ENCODE measurements at places on chromosomes 11 and 22. TPM values are rescaled to one million over a fixed set of nuclear protein-coding genes. Genes with fewer than 3 reads are reported as not detected.

DEFB131B gene
- not detected for polyA plus RNA-seq

RIMBP3B gene
- polyA plus RNA-seq = not detected

CNGA4 gene
- polyA plus RNA-seq = 0.38 TPM

CLCF1 gene
- polyA plus RNA-seq = 9.6 TPM

DDI1 gene
- not detected for polyA plus RNA-seq

SLC22A25 gene
- not detected for polyA plus RNA-seq

INPP5J gene
- polyA plus RNA-seq = 0.65 TPM

TMA7B gene
- polyA plus RNA-seq = not detected

DNA sequence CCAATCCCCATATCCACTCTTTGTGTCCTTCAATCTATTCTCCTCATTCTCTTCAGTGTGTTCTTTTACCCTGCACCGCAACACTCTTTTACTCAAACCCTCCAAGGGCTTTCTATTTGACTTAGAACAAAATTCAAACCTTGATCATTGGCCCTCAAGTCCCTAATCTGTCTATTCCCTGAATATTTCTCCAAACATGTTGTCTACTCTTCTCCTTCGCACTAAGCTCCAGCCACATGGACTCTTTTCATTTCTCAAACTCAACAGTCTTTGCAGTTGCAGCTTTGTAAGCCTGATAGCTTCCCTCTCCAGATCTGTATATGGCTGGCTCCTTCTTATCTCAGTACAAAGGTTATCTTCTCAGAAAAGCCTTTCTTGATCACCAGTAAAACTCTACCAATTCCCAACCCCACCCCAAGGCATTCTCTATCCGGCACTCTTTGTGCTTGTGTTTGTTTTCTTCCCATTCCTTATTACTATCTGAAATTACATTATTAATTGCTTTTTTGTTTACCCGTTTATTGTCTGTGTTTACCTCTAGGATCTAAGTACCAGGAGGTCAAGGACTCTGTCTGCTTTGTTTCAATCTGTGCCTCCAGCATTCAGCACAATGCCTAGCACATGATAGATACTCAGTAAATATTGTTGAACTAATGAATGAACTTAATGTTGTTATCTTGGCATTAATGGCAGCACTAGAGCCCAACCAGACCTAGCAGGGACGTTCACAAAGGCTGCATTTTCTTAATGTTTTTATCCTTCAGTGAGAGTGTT lies 147.4 kb downstream of the BBOX1 start:
- H3K27ac ChIP-seq = no peak overlapping the region
- peaks cover 3% of the 10 kb centered on the region for H3K4me1 ChIP-seq
- no peaks in the 10 kb centered on the region for H3K36me3 ChIP-seq
- no peak overlapping the region for H3K4me3 ChIP-seq
- no peaks in the 10 kb centered on the region for H3K27me3 ChIP-seq

DNA sequence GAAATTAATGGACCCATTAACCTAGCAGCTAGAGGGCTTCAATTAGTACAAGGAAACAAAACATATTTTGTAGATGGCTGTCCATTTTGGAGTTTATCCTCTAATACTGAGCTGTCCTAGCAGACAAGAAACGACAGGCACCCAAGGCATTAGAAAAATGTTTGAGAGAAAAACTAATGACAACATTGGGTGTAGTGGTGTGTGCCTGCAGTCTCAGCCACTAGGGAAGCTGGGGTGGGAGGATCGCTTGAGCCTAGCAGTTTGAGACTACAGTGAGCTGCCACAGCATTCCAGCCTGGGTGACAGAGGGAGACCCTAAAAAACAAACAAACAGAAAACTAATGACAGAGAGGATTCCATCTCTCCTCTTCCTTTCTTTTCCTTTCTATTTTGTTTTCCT lies 1.5 kb downstream of the A4GALT start:
- H3K4me3 ChIP-seq = no peak overlapping the region
- H3K27me3 ChIP-seq = no peaks in the 10 kb centered on the region
- no peaks in the 10 kb centered on the region for H3K36me3 ChIP-seq

DNA sequence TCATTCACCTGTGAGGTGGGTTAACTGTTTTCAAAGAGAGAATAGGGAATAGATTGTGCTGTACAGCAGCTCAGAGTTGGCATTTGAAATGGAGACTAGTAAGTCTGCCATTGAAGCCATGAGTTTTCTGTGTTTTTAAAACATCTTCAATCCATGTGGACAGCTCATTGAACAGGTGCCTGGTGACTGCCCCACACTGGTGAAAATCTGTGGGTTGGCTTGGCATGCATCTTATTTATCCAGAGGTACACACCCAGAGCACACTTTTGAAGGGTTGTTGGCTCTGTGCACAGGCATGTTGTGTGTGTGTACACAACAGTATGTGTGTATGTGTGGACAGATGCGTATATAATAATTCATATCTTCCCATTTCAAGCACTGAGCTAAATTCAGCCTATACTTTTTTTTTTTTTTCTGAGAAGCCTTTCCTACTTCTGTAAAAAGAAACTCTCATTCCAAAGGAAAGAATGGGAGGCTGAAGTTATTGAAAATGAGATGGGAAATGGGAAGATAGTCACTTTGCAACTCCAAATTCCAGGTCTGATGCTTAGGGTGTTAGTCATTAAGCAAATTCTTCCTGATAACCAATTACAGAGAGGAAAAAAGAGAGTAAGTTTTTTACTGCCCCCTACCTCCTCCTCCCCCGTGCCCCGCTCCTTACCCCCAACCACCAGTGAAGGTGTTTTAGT lies 7.0 kb upstream of the LYVE1 start:
- no peak for DNase-seq
- no peaks in the 10 kb centered on the region for H3K36me3 ChIP-seq
- H3K4me3 ChIP-seq = no peak overlapping the region
- H3K27me3 ChIP-seq = no peaks in the 10 kb centered on the region

- H3K4me1 ChIP-seq = no peaks in the 10 kb centered on the region
- no peak for DNase-seq
- H3K4me3 ChIP-seq = no peak overlapping the region
- H3K27me3 ChIP-seq = no peaks in the 10 kb centered on the region
These were observed 98.5 kb downstream of the SPATA19 start for GRCh38 chr11:133746663-133747306.

DNA sequence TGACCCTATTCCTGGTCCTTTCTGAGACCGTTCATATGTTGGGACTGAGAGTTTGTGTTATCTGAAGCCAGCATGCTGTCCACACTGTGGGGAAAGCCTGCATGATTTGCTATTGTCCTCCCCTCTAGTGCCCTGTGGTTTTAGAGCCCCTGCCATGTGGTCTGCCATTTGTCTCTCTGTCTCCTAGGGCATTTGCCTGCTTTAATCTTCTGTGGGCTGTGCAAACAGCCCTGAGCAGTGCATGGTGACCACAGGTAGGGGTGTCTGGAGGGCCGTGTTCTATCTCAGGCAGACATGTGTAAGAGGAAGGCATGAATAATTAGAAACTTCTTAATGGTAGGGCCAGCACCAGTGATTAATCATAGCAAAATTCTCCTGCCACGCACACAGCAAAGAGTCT lies 23.0 kb downstream of the AMPD3 start:
- H3K27ac ChIP-seq = no peak overlapping the region
- no peaks in the 10 kb centered on the region for H3K4me1 ChIP-seq
- no peak overlapping the region for H3K4me3 ChIP-seq

GRCh38 chr22:17807578-17808410 lies 33.5 kb upstream of the BID start:
- peaks cover 2% of the 10 kb centered on the region for H3K36me3 ChIP-seq
- no peaks in the 10 kb centered on the region for H3K27me3 ChIP-seq
- no peak overlapping the region for H3K27ac ChIP-seq
- H3K4me1 ChIP-seq = no peaks in the 10 kb centered on the region
- no peak for DNase-seq
- H3K4me3 ChIP-seq = no peak overlapping the region

GRCh38 chr11:69930081-69931059 lies 111.2 kb upstream of the FGF3 start:
- H3K27ac ChIP-seq = no peak overlapping the region
- no peaks in the 10 kb centered on the region for H3K27me3 ChIP-seq
- no peaks in the 10 kb centered on the region for H3K36me3 ChIP-seq
- DNase-seq = no peak

DNA sequence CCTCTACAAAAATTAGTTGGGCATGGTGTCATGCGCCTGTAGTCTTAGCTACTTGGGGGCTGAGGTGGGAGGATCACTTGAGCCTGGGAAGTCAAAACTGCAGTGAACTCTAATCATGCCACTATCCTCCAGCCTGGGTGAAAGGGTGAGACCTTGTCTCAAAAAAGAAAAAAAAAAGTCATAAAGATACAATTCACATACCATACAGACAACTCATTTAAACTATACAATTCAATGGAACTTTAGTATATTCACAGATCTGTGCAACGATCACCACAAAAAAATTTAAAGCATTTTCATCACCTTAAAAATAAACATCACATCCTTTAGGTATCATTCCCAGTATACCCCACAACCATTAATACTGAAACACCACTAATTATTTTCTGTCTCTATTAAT lies 201.2 kb downstream of the PGR start:
- H3K27ac ChIP-seq = no peak overlapping the region
- DNase-seq = no peak
- H3K27me3 ChIP-seq = no peaks in the 10 kb centered on the region
- no peak overlapping the region for H3K4me3 ChIP-seq
- no peaks in the 10 kb centered on the region for H3K36me3 ChIP-seq

DNA sequence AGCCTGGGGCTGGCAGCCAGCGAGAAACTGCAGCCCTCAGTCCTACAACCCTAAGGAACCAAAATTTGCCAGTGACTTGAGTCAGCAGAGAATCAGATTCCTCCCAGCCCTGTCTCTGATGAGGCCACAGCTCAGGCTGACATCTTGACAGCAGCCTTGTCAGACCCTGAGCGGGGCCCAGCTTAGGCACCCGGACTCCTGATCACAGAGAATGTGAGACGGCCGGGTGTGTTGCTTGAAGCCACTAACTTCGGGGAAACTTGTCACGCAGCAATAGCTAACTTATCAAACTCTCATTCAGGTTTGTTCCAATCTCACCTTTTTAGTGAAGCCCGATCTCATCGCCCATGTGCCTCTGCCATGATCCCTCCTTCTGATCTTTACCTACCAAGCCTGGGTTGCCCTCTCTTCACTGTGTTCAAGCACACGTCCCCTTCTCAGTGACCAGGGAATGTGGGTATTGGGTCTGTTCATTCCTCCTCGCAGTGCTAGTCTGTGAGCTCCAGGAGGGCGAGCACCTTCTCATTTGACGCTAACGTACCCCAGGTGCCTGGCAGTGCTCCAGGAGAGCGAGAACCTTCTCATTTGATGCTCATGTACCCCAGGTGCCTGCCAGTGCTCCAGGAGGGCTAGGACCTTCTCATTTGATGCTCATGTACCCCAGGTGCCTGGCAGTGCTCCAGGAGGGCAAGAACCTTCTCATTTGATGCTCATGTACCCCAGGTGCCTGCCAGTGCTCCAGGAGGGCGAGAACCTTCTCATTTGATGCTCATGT lies 280.7 kb downstream of the BRD1 start:
- DNase-seq = no peak
- no peaks in the 10 kb centered on the region for H3K36me3 ChIP-seq
- no peak overlapping the region for H3K4me3 ChIP-seq
- H3K27me3 ChIP-seq = no peaks in the 10 kb centered on the region

DNA sequence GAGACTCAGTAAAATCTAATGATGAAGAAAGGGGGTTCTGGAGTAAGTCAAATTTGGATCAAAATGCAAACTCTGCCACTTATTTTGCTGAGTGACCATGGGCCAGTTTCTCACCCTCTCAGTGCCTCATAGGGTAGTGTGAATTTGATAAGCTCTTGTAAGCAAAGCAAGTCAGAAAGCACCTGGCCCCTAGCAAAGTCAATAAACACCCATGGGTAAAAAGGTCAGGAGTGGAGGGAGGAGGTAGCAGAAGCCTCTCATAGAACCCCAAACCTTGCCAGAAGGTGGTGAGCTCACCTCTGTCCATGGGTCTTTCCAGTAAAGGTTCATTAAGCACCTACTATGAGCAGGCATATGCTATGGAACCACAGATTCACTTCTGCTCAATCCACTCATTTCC lies 18.5 kb upstream of the CACNG2 start:
- H3K27ac ChIP-seq = no peak overlapping the region
- H3K4me3 ChIP-seq = no peak overlapping the region
- no peaks in the 10 kb centered on the region for H3K36me3 ChIP-seq

- H3K4me1 ChIP-seq = peaks cover 2% of the 10 kb centered on the region
- no peak overlapping the region for H3K27ac ChIP-seq
- H3K27me3 ChIP-seq = no peaks in the 10 kb centered on the region
- DNase-seq = no peak
- H3K36me3 ChIP-seq = no peaks in the 10 kb centered on the region
These were observed 4.3 kb upstream of the EXPH5 start for GRCh38 chr11:108597736-108598355.

DNA sequence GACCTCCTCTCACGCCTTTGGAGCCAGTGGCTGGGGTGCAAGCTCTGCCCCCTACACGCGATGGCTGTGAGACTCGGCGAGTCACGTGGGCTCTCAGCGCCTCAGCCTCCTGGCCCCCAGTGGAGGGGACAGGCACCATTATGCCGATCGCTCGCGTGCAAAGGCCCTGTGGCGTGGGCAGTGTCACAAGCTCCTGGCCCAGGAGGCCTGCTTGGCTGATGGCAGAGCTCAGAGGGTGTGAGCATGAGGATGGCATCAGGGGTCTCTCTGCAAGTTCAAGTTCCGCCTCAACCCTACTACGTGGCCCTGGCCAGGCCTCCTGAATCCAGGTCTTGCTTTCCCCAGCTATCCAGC lies 90.8 kb upstream of the KCNQ1OT1 start:
- H3K27me3 ChIP-seq = no peaks in the 10 kb centered on the region
- no peaks in the 10 kb centered on the region for H3K36me3 ChIP-seq
- no peak overlapping the region for H3K27ac ChIP-seq
- H3K4me3 ChIP-seq = no peak overlapping the region
- peak; percentile 15 for DNase-seq

DNA sequence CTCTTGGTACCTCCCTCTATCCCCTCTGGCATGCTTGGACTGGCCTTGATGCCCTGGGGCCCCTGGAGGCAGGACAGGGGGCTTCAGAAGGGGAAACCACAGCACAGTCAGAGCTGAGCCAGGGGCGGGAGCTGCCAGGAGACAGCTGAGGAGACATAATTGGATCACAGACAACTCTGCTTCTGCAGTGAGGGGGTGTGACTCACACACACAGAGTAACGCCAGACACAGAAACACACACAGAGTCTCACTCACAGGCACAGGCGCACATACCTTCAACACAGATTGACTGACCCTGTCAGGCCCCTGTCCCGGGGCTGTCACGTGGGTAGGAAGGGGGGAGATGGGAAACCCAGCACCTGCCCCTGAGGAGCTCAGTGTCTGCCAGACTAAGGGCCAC lies 20.6 kb downstream of the STARD10 start:
- DNase-seq = peak; percentile 74
- H3K4me1 ChIP-seq = peaks cover 3% of the 10 kb centered on the region
- no peaks in the 10 kb centered on the region for H3K36me3 ChIP-seq

DNA sequence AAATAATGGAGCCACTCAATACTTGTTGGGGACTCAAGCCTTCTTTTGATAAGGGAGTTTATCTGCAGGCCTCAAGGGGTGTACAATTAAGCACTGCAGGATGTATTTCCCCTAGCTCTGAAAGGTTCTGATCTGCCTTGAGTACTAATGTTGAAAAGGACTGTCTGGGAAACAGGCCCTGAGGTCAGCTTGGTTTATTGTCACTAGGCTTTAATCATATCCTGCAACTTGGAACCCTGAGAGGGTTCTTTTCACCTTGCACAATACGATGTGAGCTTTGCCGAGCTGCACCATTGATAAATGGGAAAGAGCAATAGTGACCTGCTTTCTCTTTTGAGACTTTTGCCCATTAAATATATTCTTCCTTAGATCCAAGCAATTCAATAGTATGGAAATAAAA lies 31.6 kb upstream of the HORMAD2 start:
- H3K27ac ChIP-seq = no peak overlapping the region
- H3K27me3 ChIP-seq = no peaks in the 10 kb centered on the region
- DNase-seq = no peak
- no peaks in the 10 kb centered on the region for H3K36me3 ChIP-seq
- H3K4me3 ChIP-seq = no peak overlapping the region

GRCh38 chr11:117950301-117950700 lies 21.1 kb upstream of the TMPRSS13 start:
- H3K27ac ChIP-seq = no peak overlapping the region
- H3K27me3 ChIP-seq = no peaks in the 10 kb centered on the region
- no peak overlapping the region for H3K4me3 ChIP-seq
- DNase-seq = no peak

All from ovary (tissue), 10 donors.